ENCODE measurements at places on chromosomes 7 and 10. TPM values are rescaled to one million over a fixed set of nuclear protein-coding genes. Genes with fewer than 3 reads are reported as not detected.

HECW1 gene
- total RNA-seq: 0.13 TPM

CLCN1 gene
- 1.1 TPM for total RNA-seq

PNLIPRP2 gene
- total RNA-seq: 0.49 TPM

LBX1 gene
- total RNA-seq: 3.3 TPM

LRRTM3 gene
- 2.6 TPM for total RNA-seq

RHOBTB1 gene
- 31.9 TPM for total RNA-seq

LIPM gene
- not detected for total RNA-seq

AKR1C1 gene
- total RNA-seq: 6.5 TPM

CPA4 gene
- total RNA-seq: 2.0 TPM

PAPSS2 gene
- 10.9 TPM for total RNA-seq
